ENCODE measurements at places on chromosomes 1 and 21.

GRCh38 chr21:28410256-28410655 is 582.4 kb downstream of the LTN1 start:
- DNase-seq: no peak

DNA sequence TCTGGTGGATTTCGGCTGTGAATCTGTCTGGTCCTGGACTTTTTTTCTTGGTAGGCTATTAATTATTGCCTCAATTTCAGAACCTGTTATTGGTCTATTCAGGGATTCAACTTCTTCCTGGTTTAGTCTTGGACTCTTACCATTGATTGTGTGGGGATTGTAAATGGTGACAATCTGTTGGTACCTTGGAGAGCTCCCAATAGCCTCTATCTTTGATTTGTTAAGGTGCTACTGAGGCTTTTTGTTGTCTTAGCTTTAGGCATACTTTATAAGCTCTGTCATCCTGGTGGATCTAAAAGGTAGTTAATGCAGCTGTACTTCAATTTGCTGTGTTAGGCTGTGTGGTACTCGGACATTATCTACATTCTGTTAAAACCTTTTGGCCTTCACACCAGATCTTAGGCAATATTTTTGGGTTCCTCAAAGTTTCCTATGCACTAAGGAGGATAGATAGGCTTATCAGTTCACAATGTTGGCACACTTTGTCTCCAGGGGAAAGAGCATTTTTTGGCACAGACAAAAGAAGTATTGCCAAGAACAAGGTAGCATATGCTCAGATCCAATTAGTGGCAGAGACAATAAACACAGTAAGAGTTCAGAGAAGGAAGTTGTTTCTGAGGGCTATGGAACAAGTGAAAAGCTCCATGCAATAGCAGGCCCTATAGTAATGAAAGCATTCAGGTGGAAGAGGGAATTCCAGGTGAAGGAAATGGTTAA is 230.4 kb downstream of the PDE4B start:
- DNase-seq: no peak

DNA sequence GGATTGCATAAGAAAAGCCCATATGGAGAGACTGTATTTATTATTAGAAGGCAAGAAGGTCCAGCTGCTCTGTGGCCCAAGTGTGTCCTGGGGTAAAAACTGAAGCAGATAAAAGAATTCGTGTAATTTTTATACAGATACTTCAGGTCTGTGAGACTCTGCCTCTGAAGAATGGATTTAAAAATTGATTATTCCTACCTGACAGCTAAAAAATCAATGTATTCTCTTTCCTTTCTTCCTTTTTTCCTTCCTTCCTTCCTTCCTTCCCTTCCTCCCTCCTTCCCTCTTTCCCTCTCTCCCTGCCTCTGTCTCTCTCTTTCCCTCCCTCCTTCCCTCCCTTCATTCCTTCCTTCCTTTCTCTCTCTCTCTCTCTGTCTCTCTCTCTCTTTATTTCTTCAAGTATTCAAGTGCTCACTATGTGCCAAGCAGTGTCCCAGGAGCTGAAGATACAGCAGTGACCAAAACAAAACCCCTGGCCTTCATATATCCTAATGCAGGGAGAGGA is 11.3 kb upstream of the MGST3 start:
- no peak for DNase-seq

DNA sequence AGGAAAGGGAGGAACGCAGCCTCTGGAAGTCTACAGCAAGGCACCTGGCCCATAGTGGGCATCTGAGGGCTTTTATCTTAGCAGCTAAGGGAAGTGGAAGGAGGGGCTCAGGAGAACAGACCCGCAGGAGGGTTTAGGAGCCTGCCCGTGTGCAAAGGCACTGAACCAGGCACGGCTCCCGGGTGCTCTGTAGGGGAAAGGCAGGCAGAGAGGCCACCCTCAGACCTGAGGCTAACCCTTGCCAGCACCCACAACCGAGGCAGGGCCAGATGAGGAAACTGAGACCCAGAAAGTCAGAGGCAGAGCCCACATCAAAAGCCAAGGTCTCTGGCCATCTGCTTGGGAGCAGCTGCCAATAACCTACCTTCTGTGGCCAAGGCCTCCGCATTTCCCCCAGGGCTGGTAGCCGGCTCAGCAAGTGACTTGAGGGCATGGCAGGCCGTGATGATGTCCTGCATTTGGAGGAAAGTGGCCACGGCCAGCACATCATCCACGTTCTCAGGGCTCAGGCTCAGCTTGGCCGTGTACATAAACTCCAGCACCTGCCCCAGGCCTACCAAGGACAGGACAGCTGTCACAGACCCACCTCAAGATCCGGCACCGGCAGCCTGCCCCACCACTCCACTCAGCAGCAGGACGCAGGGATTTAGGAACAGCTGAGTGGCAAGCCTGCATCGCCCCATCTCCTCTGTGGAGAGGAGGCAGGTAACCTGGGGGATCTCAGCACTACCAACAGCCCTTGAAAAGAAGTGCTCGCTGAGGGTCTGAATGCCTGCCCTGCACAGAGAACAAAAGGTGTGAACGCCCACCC is 29.1 kb downstream of the ZBTB17 start:
- DNase-seq: no peak

GRCh38 chr21:37505963-37506362 is 139.4 kb downstream of the DYRK1A start:
- DNase-seq: no peak

- DNase-seq: peak; percentile 38
These were observed 4.6 kb downstream of the BECN2 start for GRCh38 chr1:241962153-241962552.

DNA sequence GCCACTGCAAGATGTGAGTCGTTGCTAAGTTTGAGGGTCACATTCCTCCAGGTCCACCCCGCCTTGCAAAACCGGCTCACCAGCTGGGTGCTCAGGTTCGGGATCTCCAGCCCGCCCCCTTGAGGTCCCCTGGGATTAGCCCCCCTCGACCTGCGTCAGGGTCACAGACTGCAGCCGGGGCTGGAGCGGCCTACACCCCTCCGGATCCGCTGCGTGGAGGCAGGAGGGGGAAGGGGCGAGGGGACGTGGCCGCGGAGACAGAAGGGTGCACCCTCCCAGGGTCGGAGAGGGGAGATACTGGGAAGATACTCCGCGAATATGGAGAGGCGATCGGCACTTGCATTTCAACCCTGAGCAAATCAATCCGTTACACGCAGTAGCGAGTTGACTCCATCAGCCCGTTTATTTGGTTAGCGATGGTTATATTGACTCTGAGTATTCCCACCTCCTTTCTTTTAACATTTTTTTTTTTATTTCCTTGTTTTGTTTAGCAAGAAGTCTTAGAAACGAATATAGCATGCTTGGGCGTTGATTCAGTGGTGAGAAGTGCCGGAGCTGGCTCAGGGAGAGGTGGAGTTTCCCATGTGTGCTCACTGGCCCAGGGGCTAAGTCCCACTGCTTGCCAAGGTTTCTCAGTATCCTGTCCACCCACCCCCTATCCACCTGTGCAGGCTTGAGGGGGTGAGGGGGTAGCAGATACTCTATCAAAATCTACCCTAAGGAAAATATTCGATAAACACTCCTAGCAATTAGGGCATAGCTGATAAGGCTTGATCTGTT is 997 bp downstream of the IFNAR2 start:
- DNase-seq: peak; percentile 56

DNA sequence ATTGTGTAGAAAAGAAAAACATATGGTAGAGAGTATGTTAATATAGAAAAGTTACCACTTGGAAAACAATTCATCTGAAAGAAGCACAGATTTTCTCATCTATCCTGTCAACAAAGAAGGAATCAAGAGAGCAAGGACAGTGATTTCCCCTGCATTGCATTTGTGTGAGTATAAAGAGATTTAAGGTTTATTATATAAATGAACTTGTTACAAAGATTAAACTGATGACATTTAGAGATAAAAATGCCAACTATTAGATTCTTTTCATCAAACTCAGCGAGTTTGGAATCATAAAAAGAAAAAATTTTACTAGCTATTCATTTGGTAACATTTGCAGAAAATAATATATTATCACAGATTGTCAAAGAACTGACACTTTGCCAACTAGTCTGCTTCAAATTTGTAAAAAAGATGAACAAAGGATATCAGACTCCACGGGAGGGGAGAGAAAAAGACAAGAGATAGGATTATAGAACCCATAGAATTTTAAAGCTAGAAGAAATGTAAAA is at the start of gene RGS21:
Gene RGS21 (plus strand): TSS at position 51 of the 509 bp plus-strand sequence. CDS start 26,045 bp downstream, outside the sequence.
- no peak for DNase-seq

DNA sequence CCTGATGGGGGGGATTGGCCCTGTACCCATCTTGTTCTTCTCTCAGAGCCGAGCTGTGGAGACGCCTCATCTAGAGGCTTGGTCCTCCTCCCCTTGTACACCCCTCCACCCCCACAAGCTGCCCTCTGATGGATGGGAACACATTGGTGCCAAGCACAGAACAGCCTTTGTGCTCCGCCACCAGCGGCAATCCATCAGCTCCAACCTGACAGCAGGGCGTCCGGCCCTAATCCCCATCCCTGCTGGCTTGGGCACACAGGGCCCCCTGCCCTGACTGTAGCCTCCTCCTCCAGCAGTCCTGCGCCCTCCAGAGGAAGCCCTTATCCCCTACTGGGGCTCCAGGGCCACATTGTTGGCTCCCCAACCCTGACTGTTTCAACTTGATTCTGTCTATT is 3.8 kb upstream of the MYOG start:
- DNase-seq: no peak

DNA sequence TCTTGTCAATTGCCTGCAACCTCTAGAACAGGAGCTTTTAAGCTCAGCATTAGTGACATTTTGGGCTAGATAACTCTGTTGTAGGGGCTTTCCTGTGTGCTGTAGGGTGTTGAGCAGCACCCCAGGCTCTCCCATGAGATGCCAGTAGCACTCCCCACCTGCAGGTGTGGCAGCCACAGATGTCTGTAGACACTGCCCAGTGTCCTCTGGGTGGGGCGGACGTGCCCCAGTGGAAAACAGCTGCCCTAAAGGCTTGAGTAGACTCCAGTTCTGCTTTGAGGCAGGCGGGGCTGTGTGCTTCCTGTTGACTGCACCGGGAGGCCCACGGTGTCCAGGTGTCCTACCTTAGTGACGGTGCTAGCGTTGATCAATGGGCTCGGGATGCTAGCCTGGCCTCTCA is 16.9 kb upstream of the PWP2 start:
- no peak for DNase-seq

GRCh38 chr1:1088801-1089680 is 14.9 kb upstream of the RNF223 start:
- no peak for DNase-seq

DNA sequence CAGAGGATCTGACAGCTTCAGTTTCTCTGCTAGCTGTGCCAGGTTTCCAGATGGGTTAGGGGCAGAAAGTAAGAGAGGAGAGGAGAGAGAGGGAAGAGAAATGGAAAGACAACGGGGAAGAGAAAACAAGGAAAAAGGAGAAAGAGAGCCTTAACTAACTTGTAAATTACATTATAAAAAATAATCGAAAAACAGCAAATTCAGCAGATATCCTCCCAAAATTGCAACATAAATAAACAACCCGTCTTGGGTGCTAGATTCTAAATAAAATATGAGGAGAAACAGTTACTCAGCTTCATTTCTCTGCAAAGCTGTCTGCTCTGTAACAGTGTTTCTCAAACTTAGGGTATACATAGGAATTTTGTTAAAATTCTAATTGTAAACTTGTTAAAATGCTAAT is 29.2 kb downstream of the SEC16B start:
- no peak for DNase-seq

DNA sequence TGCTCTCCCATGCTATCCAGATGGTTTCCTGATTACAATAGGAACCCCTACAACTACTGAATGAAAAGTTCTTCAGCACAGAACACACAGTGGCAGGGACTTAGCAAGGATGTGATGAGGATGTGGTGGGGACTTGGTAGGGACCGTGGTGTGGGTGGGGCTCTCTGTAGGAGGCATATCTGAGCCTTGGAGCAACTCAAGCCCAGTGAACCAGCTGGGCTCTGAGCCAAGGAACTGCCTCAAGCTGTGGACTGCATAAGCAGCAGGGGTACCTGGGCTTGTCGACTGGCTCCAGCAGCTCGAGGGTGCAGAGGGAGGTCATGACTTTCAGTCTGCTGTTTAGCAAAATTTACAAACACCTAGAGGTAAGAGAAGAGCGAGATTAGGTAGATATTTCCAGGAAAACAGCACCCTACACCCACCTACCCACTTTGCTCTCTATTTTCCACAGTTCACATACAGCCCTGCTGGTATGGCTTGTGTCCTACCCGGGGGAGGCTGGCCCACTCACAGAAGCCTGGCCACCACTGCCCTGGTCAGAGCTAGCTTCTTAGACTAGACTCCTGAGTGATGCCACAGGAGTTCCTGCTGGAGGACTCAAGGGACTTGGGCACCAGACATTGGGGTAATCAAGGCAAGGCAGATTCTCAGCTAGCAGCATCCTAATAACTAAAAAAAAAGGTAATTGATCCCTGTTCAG is 86.8 kb upstream of the GCLM start:
- peak; percentile 47 for DNase-seq

GRCh38 chr21:35153671-35154070 is 104.6 kb upstream of the RUNX1 start:
- no peak for DNase-seq

- peak; percentile 16 for DNase-seq
These were observed 37.2 kb upstream of the IPO9 start for GRCh38 chr1:201791779-201792173.

DNA sequence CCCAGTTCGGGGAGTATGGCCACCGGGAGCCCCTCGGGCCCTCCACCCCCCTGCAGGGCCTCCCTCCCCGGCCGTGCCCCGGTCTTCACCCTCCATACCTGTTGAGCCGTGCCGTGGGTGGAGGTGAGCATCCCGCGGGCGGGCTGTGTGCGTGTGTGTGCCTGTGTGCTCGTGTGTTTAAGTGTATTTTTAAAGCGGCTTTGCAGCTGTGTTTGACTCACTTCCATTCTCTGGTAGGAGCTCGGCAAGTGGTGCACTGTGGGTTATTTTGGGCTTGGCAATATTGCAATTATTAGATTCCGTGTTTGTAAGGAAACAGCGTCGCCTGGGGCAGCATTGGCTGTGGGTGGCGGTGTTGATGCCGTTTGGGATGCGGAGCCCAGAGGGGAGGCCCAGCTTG is 20.3 kb upstream of the PLCH2 start:
- DNase-seq: no peak

- no peak for DNase-seq
These were observed 209.6 kb downstream of the PBX1 start for GRCh38 chr1:164768619-164769018.

- peak; percentile 68 for DNase-seq
These were observed 47.4 kb upstream of the LBR start for GRCh38 chr1:225474986-225475820.

DNA sequence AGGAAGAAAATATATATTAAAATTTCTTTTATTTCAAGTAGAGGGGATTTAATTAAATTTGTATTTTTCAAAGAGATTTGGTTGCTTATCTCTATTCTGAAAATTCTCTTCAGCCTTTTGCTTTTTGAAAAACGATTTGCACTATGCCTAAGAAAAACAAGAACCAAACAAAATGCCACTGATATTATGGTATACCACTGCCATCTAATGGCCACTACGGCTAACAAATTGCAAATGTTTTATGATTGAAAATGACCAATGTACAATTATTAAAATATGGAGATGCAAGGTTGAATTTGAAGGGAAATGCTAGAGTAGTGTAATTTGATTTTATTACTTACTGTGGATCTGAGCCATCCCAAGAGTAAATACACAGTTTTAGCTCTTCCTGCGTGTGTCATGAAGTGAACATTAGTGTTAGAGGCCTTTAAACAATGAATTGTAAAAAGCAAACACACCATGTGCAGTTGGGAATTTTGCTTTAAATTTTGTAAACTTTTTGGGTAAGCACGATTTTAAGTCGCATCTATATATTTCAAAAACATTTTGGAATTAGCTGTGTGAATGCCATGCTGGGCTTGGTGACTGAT is 137.4 kb upstream of the USP25 start:
- DNase-seq: peak; percentile 19
